Forelimb muscle (tissue), 1 donor: ENCODE measurements at places on chromosomes 2 and 18.

GRCh38 chr2:143150287-143150686 is 21.1 kb downstream of the ARHGAP15 start:
- DNase-seq, result no peak

DNA sequence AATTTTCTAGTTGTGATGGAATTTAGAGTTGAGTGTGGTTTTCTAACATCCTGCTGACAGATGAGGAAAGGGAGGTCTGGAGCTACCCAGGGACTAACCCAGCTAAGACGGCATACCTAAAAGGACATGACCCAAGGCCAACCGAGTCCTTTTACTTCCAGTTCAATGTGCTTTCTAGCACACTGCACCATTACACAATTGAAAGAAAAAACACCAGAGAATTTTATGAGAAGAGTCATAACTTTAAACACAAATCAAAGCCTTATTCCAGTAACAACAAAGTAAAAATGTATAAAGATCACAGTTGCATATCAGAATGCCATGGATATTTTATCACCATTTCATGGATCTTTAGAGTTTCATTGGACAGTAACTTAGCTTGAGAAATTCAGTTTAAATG is 480.3 kb downstream of the MEIS1 start:
- no peak for DNase-seq

DNA sequence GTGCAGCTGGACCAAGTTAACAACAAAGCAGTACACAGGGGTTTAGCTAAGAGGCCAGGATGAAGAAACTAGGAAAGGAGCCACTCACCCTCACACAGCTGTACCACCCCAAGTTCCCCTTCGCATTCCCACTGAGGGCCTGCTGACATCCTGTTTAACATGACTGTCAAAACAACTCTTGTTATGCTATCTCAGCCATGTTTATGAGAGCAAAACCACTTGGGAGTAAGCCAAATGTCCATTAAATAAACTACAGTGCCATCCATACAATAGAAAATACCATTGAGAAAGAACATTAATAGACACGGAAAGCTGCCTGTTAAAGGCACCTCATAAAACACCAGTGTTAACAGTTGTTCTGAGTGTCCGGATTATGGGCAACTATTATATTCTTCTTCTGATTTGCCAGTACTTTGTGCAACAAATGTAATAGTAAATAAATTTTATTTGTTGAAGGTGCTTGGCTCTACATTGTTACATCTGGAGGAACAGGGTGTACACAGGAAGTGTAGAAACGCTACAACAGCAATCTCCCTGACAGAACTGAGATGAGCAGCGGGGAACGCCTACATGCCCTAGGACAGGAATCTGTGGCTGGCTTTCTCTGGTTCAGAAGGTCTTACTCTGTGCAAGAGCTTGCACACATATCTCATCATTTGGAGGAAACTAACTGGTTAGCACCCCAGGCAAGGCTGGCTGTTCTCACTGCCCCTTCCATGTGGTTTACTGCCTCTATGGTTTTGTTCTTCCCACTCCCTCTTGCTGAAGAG is 85.6 kb downstream of the EHD3 start:
- DNase-seq, result no peak

DNA sequence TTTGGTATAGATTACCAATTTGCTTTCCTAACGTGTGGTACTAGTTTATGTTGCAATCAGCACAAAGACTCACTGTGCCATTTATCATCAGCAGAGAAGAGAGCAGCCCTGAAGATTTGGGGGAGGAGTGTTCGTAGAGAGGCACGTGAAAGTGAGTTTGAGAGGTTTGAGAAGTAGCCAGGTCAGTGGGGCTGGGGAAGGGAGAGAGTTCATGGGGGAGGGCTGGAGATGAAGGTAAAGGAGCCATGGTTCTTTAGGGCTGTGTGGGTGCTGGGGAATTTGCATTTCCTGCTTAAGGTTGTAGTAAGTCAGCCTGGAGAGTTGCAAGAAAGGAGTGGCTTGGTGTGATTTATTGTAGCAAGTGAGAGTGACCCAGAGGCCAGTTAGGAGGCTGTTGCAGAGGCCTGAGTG is 172.1 kb downstream of the NEDD4L start:
- DNase-seq, result no peak

GRCh38 chr2:71748227-71748626 is 294.9 kb downstream of the DYSF start:
- no peak for DNase-seq

GRCh38 chr2:217339753-217340152 is 479.9 kb upstream of the TNP1 start:
- no peak for DNase-seq
